NCI-H1694 (cell line): ENCODE measurements at places on chromosomes 3 and 15.

GRCh38 chr3:134074790-134075567 is 45.3 kb upstream of the SLCO2A1 start:
- DNase-seq: no peak

DNA sequence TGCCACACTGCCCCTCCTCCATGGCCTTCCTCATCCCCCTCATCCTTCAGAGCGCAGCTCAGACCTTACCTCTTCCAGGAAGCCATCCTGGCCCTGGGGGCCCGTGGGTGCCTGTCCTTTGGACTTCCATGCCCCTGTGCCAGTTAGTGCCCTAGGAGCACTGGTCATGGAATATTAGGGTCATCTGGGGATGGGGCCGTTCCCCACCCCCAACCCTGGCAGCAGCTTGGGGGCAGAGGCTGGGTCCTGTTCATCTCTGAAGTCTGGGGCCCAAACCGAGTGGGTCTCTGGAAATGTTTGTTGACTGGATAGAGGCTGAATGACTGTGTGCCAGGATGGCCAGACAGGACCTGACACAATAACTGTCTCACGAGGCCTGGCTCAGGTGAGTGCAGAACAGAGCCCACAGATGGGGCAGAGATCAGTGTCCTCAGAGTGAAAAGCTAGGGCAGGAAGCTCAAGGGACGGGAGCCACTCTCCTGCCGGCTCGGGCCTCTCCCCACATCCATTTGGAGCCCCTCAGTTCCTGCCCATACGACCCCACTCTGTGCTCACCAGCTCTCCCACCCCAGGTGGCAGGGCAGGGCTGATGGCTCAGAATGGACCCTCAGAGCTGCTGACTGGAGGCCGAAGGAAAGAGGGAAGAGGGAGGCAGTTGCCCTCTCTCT is 62.5 kb downstream of the TLE3 start:
- DNase-seq: no peak

GRCh38 chr3:98454929-98455328 is 8.1 kb upstream of the OR5K1 start:
- no peak for DNase-seq

DNA sequence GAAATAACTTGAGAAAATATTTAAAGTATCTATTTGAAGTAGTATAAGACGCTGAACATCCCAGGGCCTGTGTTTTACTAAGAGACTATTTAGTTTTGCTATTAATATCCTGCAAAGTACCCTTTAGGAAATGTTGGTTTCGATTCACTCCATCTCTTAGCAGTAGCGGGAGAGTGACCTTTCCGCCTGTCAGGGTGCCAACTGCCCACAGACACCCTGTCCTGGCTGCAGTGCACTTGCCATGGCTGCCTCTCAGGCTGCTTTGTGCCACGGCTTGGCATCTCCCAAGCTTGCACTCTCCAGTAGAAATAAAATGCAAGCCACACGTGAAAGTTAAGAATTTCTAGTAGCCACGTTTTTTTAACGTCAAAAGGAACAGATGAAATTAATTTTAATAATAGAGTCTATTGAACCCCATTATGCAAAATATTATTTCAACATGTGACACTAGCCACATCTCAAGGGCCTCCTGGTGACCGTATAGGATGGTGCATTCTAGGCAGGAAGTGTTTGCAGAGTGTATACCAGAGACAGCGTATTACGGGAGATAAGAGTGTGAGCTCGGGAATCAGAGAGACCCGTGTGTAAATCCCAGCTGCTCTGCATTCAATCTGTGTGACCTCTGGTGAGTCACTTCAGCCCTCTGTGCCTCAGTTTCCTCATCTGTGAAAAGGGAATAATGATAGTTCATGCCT is 19.8 kb downstream of the ADAMTS9 start:
- no peak for DNase-seq

DNA sequence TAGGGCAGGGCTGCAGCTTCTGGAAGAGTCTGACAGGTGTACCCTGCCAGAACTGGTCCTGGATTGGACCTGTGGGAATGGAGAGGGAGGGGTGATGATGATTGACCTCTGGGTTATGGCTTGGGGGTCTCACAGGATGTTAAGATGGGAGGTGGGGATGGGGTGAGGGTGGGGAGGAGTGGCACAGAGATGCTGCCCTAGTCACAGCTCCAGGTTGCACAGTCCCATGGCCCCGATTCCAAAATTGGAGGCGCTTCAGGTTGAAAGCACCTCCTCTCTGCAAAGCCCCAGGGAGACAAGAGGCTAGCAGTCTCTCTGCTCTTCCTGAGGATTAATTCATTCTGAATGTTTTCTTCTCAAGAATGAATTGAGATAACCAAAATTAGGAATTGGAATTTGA is 101.4 kb downstream of the FAM43A start:
- DNase-seq: no peak

- no peak for DNase-seq
These were observed 53.0 kb upstream of the CGNL1 start for GRCh38 chr15:57323299-57323805.

- DNase-seq: no peak
These were observed 43.9 kb upstream of the TMEM158 start for GRCh38 chr3:45269952-45270351.

- no peak for DNase-seq
These were observed 47.3 kb downstream of the CLDN11 start for GRCh38 chr3:170465955-170466354.

DNA sequence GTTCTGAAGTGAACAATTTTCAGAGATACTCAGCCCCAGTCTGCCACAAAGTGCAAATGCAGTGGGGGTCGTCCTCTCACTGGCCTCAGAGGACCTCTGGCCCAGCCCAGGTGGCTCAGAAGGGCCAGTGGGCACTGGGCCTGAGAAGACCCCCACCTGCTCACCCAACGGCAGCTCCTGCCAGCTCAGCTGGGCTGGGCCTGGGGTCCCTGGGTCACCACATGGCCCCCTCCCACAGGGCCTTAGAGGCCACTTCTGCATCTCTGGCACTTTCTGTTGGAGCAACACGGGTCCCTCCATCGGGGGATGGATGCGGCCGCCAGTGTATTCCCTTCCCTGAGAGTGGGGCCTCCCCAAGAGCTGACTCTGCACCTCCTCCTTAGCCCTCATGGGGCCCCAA is 262.7 kb upstream of the KCNH8 start:
- no peak for DNase-seq

- DNase-seq: no peak
These were observed 2.9 kb downstream of the XPC start for GRCh38 chr3:14175383-14176037.

DNA sequence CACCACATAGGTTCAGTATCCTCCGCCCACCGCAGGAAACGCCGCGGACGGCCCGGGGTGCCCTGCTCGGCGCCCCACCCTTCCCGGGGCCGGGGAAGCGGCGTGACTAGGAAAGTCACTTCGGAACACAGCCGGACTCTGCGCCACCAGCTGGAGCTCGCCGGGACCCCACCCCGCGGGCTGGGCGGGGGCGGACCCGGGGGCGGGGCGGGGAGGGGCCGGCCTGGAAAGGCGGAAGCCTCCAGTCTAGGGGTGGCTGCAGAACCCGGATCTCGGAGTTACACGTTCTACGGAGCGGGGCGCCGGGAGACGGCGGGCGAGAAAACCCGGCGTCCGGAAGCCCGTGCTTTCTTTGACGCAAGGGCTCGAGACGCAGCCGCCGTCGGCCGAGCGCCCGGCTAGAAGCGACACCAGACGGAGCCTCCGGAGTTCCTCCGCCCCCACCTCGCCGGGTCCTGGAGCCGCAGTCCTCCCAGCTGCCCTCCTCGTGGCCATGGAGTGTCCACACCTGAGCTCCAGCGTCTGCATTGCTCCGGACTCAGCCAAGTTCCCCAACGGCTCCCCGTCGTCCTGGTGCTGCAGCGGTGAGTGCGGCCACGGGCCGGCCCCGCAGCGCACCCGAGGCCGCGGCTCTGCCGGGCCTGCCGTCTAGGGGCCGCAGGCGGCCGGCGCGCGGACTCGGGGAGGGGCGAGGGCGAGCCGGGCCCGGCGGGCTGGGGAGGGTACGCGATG is at the start of gene USP3:
TSS of gene USP3 (plus strand) at position 347 of the 732 bp plus-strand sequence. CDS start at position 494, 147 bp downstream.
- peak; percentile 45 for DNase-seq

DNA sequence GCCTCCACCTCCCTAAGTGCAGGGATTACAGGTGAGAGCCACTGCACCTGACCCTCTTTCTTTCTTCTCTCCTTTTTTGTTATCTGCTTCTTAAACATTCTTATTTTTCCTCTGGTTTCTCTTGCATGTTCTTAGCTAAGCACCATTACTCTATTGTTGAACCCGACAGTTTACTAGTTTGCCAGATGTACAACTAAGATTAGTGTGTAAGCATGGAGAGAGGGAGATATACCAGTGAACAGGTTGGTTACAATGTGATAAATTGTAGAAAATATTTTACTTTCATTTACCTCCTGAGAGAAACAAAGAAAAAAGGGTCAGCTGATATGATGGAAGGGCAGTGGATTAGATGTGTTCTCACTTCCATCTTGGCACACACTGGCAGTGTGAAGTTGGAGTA is 4.9 kb downstream of the HAUS2 start:
- DNase-seq: no peak

DNA sequence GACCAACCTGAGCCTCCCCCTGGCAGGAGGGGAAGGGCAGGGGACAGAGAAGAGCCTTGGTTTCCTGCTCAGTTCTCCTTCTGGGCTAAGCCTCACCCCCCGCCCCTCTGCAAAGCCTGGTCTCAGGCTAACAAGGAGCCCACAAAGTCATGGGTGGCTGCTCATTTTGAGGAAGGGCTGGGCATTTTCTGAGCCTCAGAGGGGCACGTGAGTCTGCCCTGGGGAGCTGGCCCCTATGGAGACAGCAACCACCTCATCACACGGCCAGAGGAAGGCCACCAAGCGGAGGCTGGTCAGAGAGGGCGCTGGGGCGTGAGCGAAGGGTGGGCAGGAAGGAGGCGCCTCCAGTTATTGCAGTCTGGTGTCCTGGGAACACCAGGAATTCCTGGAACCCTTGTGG is 18.7 kb downstream of the ABTB1 start:
- DNase-seq: no peak

- no peak for DNase-seq
These were observed 87.3 kb upstream of the CGNL1 start for GRCh38 chr15:57288926-57289580.

DNA sequence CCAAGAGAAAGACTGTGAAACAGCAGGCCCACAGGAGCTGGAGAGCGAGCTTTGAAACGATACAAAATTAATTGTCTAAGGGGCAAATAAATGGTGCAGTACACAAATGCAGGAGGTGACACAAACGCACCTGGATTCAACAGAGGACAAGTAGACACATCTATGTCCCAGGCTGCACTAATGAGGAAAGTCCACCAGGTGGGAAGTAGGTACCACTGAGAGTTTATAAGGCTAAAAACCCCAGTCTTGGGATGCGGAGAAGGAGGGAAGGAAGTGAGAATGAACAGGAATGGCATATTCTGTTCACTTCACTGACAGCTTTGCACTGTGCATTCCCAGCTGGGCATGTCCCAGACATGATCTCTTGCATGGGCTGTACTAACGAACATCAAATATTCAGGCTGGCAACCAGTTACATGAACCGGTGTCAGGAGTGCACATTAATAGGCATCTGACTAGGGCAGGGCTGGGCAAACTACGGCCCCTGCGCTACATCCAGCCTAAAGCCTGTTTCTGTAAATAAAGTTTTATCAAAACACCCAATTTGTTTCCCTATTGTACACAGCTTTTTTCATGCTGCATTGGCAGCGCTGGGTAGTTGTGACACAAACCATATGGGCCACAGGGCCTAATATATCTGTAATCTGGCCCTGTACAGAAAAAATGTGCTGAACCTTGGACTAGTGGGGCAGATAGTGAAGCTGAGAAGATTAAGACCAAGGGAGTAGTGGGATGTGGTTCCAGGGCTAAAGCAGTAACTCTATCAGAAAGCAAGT is 107.0 kb downstream of the IGF2BP2 start:
- DNase-seq: no peak
